ENCODE measurements at places on chromosomes 3 and 15. TPM values are rescaled to one million over a fixed set of nuclear protein-coding genes. Genes with fewer than 3 reads are reported as not detected.
A peak's percentile ranks its signal among the peaks of the same experiment; 100 is the strongest.

DNA sequence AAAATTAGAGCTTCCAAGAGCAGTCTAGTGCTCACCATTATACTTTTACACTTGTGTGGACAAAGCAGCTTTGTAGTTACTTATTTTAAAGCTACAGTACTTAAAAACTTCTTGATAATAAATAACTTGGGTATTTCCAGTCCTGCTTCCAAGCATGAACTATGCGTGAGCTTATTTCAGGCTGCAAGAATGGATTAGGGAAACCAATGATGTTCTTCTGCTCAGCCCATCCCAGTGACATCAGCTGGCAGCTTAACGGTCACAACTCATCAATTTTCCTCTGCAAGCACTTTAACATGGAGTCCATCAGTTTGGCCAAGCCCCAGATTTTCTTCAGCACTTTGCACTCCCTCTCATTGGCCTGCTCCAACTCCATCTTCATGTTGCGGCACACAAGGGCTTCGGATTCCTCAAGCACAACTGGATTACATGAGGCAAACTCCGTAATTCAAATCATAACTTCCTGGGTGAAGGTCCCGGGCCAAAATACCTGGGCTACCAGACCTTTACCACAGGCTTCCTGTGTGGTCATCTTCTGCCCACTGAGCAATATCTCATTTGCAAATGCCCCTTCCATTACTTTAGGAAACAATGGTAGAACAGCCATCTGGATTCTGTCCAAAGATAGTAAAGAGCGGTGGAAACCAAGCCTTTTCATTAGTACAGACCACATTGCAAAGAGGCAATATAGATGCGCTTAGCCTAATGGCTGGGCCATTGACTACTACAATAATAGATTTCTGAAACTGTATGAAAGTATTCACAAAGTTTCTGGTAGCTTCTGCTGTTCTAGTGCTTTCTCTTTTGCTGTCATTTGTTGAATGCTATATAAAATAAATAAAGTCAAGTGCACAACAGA is 87.5 kb upstream of the DAZL start:
- H3K4me3 ChIP-seq, result no peak overlapping the region
- H3K4me1 ChIP-seq, result peaks cover 8% of the 10 kb centered on the region
- no peak overlapping the region for H3K27ac ChIP-seq
- no peak for DNase-seq
- peaks cover 3% of the 10 kb centered on the region for H3K36me3 ChIP-seq

- peak; percentile 96 for DNase-seq
- no peak overlapping the region for H3K27ac ChIP-seq
- H3K27me3 ChIP-seq, result peaks cover 10% of the 10 kb centered on the region
- peaks cover 23% of the 10 kb centered on the region for H3K4me1 ChIP-seq
- peak overlapping the region; percentile 90 for H3K4me3 ChIP-seq
Observed at GRCh38 chr15:90934256-90934948, 683 bp upstream of the UNC45A start.

DNA sequence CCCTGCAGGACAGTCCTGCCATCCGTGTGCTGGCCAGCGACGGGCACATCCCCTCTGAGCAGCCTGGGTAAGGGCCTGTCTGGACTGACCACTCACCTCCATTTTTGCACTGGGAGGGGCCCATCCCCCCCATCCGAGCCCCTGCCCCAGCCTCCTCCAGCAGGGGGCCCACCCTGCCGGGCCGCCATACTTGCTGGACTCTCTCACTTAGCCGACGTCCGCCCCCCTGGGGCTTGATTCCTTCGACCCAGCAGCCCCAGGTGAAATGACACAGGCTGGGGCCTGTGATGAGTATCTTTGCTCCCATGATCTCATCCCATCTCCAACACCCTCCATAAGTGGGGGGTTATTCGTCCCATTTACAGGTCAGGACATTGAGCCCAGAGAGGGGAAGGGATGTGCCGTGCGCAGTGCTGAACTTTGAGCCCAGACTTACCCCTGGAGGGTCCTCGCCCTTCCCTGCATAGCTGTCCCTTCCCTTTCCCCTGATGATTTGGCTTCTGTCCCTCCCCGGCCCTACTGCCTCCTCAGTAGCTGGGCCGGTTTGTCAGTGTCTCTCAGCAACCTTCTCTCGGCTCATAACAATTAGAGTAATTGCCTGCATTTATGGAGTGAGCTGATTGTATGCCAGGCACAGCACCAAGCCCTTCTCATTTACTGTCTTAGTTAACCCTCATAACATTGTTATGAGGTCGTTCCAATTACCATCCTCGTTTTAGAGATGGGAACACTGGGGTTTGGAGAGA is 4.2 kb downstream of the LMAN1L start:
- no peaks in the 10 kb centered on the region for H3K36me3 ChIP-seq
- H3K4me3 ChIP-seq, result no peak overlapping the region
- no peaks in the 10 kb centered on the region for H3K27me3 ChIP-seq
- 0 out of 2 replicates have a peak, but pooled peaks cover 7% of the 10 kb centered on the region for H3K4me1 ChIP-seq
- no peak overlapping the region for H3K27ac ChIP-seq

DNA sequence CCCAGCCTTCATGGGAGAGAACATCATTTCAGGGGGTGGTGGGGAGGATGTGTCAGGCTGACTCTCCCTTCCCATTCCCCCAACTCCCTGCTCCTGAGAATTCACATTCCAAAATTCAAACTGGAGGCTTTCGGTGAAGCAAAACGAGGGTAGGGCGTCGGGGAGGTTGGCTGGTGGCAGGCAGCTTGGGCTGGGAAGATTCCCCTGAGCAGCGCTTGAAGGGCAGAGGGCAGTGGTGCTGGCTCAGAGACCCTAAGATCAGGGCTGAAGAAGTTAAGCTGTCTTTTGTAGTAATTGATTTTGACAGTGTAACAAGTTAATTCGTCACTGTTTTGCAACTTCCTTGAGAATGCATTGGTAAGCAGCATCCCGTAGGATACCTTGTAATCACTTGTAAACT is 187.8 kb downstream of the RAB11A start:
- H3K36me3 ChIP-seq, result no peaks in the 10 kb centered on the region
- no peaks in the 10 kb centered on the region for H3K27me3 ChIP-seq
- peak; percentile 39 for DNase-seq
- H3K27ac ChIP-seq, result 0 out of 2 replicates have a peak overlapping the region, but pooled peaks have one; percentile 39
- H3K4me1 ChIP-seq, result peaks cover 19% of the 10 kb centered on the region
- no peak overlapping the region for H3K4me3 ChIP-seq

- no peak for DNase-seq
- no peak overlapping the region for H3K4me3 ChIP-seq
- no peaks in the 10 kb centered on the region for H3K4me1 ChIP-seq
Observed at GRCh38 chr3:116045314-116045713, 400.0 kb downstream of the LSAMP start.

- DNase-seq, result no peak
- H3K4me1 ChIP-seq, result no peaks in the 10 kb centered on the region
- no peak overlapping the region for H3K4me3 ChIP-seq
- no peak overlapping the region for H3K27ac ChIP-seq
- no peaks in the 10 kb centered on the region for H3K36me3 ChIP-seq
- no peaks in the 10 kb centered on the region for H3K27me3 ChIP-seq
Observed at GRCh38 chr3:33165372-33165771, 51.6 kb downstream of the CRTAP start.

DNA sequence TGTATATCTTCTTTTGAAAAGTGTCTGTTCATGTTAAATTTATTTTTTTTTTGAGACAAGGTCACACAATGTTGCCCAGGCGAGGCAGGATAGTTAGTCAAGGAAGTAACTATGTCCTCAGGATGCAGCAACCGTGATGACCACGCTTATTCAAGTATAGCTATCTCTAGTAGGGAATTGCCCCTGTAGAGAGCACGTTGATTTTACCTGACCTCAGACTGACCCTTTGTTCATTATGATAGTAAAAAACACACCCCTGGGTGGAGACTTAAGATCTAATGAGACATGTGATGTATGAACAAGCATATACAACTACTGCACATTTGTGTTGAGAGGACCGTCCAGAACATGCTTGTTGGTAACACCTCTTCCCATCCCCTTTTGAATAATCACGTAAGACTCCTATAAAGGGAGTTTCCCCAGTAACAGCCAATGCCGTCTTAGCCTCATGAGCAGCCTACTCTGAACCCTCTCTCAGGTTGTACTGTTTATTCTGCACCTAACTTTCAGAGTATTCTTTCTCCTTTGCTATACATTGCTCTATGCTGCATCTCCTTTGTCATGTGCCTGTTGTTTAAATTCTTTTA is 32.9 kb downstream of the ZNF621 start:
- DNase-seq, result no peak
- no peak overlapping the region for H3K4me3 ChIP-seq
- no peaks in the 10 kb centered on the region for H3K36me3 ChIP-seq

DNA sequence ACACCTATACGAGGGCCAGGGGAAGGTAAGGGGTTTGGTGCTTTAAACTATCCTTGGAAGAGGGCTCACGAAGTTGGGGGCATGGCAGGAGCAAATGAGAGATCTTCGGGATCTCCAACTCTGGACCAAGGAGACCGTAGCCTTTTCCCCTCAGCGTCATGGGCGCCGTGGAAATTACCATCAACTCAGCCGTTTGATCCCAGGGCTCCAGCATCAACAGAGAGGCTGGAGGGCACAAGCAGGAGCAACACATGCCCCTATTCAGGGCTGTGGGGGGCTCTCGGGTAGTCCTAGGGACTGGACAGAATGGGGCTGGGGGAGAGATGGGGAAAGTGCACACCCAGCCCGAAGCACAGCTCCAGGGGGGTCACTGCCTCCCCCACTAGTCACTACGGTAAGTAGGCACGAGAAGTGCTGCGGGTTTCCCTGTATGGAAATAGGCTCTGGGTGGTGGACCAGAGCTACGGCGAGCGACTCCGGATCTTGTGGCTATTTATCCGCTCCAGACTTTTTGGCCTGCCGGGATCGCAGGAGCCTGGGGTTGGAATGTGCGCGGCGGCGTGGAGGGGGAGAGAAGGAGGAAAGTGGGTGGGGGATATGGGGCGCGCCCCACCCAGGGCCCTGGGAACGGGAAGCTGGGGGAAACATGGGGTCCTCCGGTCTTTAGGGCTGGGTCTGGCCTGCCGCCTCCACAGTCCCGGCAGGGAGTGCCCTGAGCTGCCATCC is 539 bp upstream of the LAMB2 start:
- H3K27ac ChIP-seq, result peak overlapping the region; percentile 85
- H3K4me3 ChIP-seq, result peak overlapping the region; percentile 97
- peak; percentile 94 for DNase-seq
- H3K4me1 ChIP-seq, result peaks cover 7% of the 10 kb centered on the region
- H3K27me3 ChIP-seq, result no peaks in the 10 kb centered on the region

DNA sequence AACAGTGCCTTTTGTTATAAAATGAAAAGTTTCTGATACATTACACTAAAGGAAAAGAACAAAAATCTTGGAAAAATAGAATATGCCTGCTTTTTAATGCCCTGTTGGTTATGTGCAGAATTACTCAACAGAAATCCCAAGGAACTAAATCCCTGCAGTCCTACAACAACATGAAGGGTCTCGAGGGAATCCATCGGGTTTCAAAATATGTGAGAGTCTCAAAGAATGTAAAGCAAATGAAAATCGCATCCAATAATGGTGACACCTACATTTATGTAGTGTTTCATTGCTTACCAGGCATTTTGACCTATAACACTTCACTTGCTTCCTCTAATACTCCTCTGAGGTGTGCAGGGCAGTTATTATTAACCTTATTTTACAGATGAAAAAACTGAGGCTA is 411.3 kb downstream of the FOXP1 start:
- H3K4me3 ChIP-seq, result no peak overlapping the region
- H3K27me3 ChIP-seq, result no peaks in the 10 kb centered on the region
- peaks cover 40% of the 10 kb centered on the region for H3K4me1 ChIP-seq
- 0 out of 2 replicates have a peak overlapping the region, but pooled peaks have one; percentile 2 for H3K27ac ChIP-seq
- H3K36me3 ChIP-seq, result no peaks in the 10 kb centered on the region
- DNase-seq, result no peak

DNA sequence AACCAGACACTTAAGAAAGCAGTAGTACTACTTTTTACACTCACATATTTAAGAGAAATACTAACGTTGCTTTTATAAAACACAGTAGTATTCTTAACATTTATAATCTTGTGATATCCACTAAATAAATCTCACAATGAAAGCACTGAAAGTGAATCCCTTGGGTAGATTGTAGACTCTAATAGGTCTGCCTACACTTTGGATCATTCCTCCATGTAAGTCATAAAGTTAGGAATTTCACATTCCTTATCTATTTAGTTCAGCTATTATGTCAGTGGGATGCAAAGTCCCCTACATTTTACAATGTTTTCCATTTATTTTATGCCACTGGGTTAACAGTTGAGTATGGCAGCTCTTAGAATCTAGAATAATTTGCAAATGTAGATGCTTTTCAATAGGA is 330.7 kb downstream of the LSAMP start:
- H3K4me3 ChIP-seq, result no peak overlapping the region
- H3K36me3 ChIP-seq, result no peaks in the 10 kb centered on the region
- peaks cover 27% of the 10 kb centered on the region for H3K4me1 ChIP-seq
- DNase-seq, result no peak
- no peaks in the 10 kb centered on the region for H3K27me3 ChIP-seq

- peaks cover 23% of the 10 kb centered on the region for H3K4me1 ChIP-seq
- DNase-seq, result peak; percentile 22
- H3K27ac ChIP-seq, result no peak overlapping the region
- H3K36me3 ChIP-seq, result no peaks in the 10 kb centered on the region
Observed at GRCh38 chr3:114672692-114673447, 379.0 kb downstream of the TIGIT start.

DNA sequence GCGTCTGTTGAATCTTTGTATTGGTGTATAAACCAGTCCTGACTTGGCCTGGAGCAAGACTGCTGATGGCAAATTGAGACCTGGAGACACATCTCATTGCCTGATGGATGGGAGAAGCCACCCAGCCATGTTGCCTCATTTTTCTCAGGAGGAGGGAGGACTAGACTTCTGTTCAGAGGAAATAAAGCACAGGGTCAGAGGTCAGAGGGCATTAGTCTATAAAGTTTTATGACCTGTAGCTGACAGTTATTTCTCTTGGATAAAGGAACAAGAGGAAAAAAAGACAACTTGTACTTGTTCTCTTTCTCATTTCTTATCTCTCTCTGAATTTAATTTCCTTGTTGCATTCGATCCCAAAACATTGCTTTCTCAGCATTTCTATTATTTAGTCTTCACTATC is 775.9 kb downstream of the SQOR start:
- H3K4me3 ChIP-seq, result no peak overlapping the region
- H3K27me3 ChIP-seq, result no peaks in the 10 kb centered on the region
- no peak for DNase-seq
- H3K36me3 ChIP-seq, result no peaks in the 10 kb centered on the region

GRCh38 chr3:87128006-87128405 is 99.1 kb upstream of the CHMP2B start:
- H3K27ac ChIP-seq, result no peak overlapping the region
- no peaks in the 10 kb centered on the region for H3K4me1 ChIP-seq
- no peak for DNase-seq
- no peak overlapping the region for H3K4me3 ChIP-seq

DNA sequence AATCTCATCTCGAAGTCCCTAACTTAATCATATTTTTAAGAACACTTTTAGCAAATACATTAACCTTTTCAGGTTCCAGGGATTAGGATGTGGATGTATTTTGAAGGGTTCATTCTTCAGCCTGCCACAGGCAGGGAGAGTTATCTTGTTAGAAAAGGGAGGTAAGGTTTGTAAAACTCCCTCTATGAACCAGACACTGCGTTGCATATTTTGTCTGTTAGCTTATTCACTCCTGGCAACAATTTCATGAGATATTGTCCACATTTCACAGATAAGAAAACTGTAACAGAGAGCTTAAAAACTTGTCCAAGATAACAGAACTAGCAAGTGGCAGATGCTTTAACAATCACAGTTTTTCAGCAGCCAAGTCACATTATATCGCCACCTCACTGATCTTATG is 155.4 kb downstream of the DIPK2A start:
- H3K27me3 ChIP-seq, result no peaks in the 10 kb centered on the region
- DNase-seq, result no peak
- H3K36me3 ChIP-seq, result no peaks in the 10 kb centered on the region

Gene GOLGA8A
- 6.1 TPM for total RNA-seq

Gene GOLGB1
- total RNA-seq, result 34.5 TPM

Gene GPR87
- not detected for total RNA-seq

Gene TLR9
- not detected for total RNA-seq

Gene ZDHHC23
- 14.8 TPM for total RNA-seq

Gene GOLGA6L2
- total RNA-seq, result not detected
